ENCODE measurements at places on chromosomes 4 and X. TPM values are rescaled to one million over a fixed set of nuclear protein-coding genes. Genes with fewer than 3 reads are reported as not detected.

GRCh38 chrX:77945910-77946545 is 23.4 kb downstream of the PGAM4 start:
- no peak for DNase-seq

- no peak for DNase-seq
Observed at GRCh38 chrX:17725181-17725580, 12.1 kb upstream of the SCML1 start.

GRCh38 chrX:153851981-153852380 is 21.6 kb upstream of the PDZD4 start:
- DNase-seq = no peak

DNA sequence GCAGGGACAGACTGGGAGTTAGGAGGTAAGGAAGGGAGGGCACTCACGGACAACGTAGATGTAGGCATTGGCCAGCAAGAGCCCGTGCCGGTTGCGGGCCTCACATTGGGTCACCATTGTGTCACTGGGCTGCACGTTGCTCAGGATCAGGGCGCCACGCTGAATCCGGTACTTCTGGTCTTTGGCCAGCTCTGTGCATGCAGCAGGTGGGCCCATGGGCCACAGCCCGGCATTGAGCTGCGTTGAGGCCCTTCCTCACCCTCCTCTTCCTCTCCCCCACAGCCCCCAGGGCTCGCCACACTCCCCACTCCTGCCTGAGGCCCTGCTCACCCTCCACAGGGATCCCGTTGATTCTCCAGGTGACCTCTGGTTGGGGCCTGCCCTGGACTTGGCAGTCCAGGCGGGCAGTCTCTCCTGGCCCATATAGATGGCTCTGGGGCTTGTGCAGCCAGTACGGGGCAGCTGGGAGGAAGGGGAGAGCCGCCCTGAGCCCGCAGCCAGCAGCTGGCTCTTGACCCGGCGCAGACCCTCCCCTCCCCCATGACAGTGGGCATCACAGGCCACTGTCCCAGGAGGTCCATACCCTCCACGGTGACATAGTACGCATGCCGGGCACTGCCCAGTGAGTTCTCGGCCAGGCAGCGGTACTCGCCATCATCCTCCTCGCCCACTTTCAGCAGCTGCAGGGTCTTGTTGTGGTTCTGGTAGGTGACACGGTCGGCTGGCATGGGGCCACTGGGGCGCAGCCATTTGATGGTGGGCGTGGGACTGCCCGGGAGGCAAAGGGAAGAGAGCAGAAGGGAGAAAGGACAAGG is 16.3 kb downstream of the L1CAM start:
- no peak for DNase-seq

DNA sequence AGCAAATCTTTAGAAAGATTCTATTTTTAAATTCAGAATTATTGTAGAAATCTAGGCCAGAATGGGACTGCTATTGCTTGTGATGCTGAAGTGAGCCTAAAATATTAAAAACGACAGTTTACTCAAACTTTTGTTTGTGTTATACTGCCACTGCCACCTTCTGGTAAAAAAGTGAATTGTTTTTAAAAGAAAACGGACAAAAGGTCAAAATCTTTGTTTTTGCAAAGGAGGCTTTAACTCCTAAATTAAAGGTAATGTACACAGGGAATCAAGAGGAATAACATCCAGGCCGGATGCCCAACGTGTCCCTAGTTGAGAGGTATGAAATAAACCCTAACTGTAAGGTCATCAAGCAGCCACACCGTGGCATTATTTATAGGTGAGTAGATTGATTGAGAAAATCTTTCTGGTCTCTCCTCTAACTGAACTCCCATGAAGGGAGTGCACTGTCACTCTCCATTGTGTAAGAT is 338.3 kb upstream of the GALNT7 start:
- peak; percentile 24 for DNase-seq

GRCh38 chrX:41906515-41907187 is 16.7 kb downstream of the CASK start:
- peak; percentile 2 for DNase-seq

GRCh38 chrX:72304877-72305276 is 837 bp downstream of the CITED1 start:
- no peak for DNase-seq

- DNase-seq = no peak
Observed at GRCh38 chr4:87506974-87507701, 22.0 kb downstream of the SPARCL1 start.

GRCh38 chr4:41185614-41186592 is 28.4 kb downstream of the APBB2 start:
- DNase-seq = no peak

GRCh38 chrX:155086202-155086840 is 15.0 kb downstream of the BRCC3 start:
- peak; percentile 63 for DNase-seq

- no peak for DNase-seq
Observed at GRCh38 chr4:154120690-154121345, 331.9 kb upstream of the SFRP2 start.

GRCh38 chrX:49754233-49754857 is 58.6 kb upstream of the PAGE1 start:
- DNase-seq = peak; percentile 66

DNA sequence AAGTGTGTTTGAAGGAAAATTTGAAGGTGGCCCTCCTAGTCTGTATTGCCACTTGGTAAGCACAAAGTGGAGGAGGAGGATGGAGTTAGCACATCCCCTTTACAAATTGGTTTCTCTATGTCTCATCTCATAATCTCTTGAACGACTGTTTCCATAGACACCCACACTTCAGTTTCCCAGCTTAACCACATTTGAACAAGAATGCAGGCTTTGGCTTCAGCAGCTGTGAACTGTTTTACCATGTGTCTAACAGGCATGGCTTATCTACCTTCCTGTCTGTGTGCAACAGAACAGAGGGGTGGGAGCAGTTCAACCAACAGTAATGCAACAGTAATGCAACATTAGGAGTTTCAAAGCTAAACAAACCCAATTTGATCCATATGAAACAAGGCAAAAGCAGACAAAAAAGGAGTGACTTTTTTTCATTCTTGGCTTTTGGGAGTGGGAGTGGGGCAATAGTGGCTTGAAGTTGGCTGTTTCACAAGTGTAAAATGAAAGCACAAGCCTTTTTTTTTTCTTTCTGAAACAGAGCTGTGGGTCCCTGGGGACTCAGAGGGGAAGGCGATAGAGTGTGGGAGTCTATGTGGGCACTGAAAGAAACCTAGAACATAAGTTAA is 108.0 kb downstream of the ITM2A start:
- DNase-seq = no peak

DNA sequence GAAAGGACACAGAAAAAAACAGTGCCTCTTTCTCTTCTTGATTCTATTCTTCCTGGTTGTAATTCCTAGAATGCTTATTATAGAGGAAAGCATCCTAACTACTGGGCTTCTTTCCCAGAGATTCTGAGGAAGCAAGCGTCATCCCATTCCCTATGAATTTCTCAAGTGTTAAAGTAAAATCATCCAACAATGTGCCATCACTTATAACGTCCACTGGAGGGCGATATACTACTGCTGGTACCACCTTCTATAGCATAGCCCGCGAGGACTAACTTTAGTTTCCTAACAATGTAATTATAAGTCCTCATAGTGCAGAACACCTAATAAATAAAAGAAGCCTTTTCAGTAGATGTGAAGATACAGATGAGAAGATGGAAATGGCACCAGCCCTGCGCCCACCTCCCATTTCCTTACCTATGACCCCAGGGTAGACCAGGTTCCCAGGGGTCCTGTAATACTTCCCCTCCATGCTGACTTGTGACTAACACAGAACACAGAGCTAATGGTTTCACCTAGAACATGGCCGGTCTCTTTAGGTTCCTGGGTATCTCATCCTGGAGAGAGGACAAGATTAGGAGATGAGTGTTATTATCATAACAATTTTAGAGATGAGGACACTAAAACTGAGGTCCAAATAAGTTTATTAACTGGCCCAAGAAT is 4.2 kb downstream of the CENPVL3 start:
- DNase-seq = peak; percentile 30

DNA sequence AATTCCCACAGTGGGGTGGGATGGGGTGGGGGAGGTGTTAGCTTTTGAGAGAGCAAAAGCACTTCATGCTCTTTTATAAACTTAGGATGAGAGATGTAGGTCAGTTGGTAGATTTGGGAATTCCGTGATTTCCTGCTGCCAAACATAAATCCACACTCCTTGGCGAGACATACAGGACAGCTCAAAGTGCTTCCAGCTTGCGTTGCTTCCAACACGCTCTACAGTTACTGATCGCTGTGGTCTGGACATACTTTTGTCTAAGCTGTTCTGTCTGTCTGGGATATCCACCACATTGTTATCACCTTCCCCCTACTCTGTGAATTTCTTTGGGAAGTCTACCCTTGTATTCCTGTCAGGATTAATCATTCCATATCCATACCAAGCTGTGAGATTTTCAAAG is 117.5 kb downstream of the RAPGEF2 start:
- DNase-seq = no peak

DNA sequence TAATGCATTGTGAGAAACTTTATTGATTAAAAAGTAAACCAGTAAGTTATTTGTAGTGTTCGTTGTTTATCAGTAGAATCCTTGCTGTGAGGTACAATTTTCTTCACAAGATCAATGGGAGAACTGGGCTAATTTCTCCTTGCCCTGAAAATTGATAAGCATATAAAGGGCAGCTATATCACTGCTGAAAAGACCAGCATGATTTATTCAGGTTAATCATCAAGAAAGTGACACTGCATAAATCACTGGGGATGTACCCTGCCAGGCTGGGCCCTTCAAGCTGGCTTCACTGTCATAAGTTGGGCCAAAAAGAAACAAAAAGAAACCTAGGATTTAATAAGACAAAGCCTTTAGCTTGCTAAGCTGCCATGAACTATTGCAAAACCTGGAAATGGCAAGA is 746.7 kb downstream of the STPG2 start:
- no peak for DNase-seq

GRCh38 chr4:144564358-144564757 is 81.6 kb upstream of the HHIP start:
- DNase-seq = no peak

DNA sequence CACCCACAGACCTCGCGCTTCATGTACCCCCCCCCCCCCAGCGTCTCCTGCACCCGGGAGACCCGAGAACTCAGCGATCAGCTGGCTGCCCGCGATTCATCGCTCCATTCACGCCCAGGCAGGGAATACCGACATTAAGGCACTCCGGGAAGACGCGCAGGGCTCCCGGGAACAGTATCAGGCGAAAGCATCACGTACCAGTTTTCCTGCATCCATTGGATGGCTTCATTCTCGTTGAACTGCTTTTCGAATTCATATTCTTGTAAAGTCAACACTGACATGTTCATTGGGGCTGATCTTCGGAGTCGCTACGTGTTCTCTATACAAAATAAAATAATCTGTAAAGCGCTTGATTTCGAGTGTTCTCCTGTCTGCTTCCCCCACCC is 373 bp downstream of the ELOVL6 start:
- DNase-seq = peak; percentile 52

GRCh38 chr4:45324455-45325417 is 598.4 kb upstream of the GNPDA2 start:
- no peak for DNase-seq

- DNase-seq = no peak
Observed at GRCh38 chrX:43590150-43590549, 65.9 kb upstream of the MAOA start.

DNA sequence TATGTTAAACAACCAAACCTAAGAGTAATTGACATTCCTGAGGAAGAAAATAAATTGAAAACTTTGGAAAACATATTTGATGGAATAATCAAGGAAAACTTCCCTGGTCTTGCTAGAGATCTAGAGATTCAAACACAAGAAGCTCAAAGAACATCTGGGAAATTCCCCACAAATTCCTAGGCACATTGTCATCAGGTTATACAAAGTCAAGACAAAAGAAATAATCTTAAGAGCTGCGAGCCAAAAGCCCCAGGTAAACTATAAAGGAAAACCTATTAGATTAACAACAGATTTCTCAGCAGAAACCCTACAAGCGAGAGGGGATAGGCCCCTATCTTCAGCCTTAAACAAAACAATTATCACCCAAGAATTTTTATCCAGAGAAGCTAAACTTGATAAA is 1082.0 kb upstream of the IGFBP7 start:
- no peak for DNase-seq

DNA sequence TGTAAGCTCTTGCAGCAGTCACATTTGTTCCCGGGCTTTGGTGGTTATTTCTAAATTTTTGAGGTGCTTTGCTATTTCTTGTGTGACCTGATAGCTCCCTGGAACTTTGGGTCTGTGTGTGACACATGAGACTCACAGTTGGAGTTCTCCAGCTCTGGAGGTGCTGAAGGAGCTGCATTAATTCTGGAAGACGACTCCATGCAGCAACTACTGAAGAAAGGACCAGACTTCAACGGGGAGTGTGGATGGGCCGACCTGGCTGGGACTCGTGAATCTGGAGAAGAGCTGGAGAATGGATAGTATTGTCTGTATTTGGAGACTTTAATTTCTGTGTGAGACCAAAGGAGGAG is 1.5 kb downstream of the MRFAP1 start:
- no peak for DNase-seq

- no peak for DNase-seq
Observed at GRCh38 chrX:34350561-34351335, 218.6 kb upstream of the FAM47A start.

- DNase-seq = no peak
Observed at GRCh38 chr4:89337681-89338080, 30.1 kb upstream of the GPRIN3 start.

DNA sequence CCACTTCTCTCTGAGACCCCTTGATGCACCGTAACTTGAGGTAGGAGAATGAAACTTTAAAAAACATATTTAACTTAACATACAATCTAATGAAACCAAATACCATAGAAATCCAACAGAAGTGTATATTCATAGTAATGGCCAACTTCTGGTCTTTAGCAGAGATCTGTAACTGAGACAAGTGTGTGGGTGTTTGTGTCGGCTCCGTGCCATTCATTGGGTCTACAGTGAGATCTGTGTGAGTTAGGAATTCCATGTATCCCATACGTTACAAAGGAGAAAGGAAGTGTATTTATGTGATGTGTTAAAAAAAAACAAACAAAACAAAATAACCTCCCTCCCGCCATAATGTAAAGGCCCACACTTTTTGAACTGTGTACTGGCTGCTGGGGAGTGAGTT is 348.0 kb upstream of the NR3C2 start:
- DNase-seq = no peak

GRCh38 chrX:69538321-69538876 is 34.3 kb downstream of the NALF2 start:
- peak; percentile 43 for DNase-seq

DNA sequence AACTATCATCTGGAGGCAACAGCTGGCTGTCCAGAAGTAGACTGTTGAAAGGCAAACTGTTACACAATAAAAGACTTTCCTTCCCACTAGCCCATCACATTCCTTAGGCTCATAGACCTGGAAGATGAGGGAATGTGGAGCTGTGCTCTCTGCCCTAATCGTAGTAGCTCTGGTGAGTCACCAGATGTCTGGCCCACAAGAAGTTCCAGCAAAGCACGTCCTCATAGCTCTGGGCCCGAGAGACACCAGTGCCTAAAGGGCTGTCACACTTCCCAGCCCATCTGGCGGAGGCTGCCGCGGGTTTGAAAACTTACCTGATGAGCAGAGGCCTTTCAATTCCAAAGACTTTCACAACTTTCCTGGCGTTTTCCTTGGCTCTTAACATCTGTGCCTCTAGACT is 81.7 kb upstream of the STOX2 start:
- no peak for DNase-seq

- peak; percentile 49 for DNase-seq
Observed at GRCh38 chr4:165111906-165112367, 723 bp downstream of the TMEM192 start.

Gene CDKL5
- 3.2 TPM for total RNA-seq

Gene TIMM8A
- total RNA-seq = 2.6 TPM

Gene H2BW2
- total RNA-seq = not detected

Gene CD38
- total RNA-seq = not detected

Gene SMIM10L2A
- 0.03 TPM for total RNA-seq

Gene IL15
- 4.1 TPM for total RNA-seq

Gene TMPRSS11A
- not detected for total RNA-seq

Gene NDUFA1
- 65.6 TPM for total RNA-seq

Gene RIBC1
- 2.6 TPM for total RNA-seq

Data from HT-29 (cell line).